ENCODE measurements at places on chromosomes 1 and 21. TPM values are rescaled to one million over a fixed set of nuclear protein-coding genes. Genes with fewer than 3 reads are reported as not detected.

DNA sequence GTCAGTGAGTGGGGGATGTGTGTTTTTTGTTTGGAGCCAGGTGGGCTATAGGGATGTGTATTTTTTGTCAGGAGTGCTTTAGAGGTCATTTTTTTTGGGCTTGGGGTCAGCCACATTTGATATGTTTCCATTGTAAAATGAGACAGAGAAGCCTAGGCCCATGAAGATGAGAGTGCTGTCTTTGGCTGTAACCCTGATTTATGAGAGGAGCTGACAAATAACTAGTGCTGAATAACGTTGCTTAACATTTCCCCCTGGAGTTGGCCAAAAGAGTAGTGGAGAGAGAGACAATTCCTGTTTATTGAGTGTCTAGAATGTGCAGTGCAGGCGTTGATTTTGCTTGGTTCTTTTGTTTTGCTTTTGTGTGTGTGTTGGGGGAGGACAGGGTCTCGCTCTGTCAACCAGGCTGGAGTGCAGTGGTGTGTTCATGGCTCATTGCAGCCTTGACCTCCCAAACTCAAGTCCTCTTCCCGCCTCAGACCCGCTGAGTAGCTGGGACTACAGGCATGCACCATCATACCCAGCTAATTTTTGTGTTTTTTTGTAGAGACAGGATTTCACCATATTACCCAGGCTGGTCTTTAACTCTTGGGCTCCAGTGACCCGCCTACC, 64.7 kb downstream of the S1PR1 start:
- H3K4me3 ChIP-seq: no peak overlapping the region
- H3K4me1 ChIP-seq: peaks cover 8% of the 10 kb centered on the region
- no peaks in the 10 kb centered on the region for H3K36me3 ChIP-seq
- H3K27me3 ChIP-seq: no peaks in the 10 kb centered on the region
- no peak overlapping the region for H3K27ac ChIP-seq
- DNase-seq: no peak

DNA sequence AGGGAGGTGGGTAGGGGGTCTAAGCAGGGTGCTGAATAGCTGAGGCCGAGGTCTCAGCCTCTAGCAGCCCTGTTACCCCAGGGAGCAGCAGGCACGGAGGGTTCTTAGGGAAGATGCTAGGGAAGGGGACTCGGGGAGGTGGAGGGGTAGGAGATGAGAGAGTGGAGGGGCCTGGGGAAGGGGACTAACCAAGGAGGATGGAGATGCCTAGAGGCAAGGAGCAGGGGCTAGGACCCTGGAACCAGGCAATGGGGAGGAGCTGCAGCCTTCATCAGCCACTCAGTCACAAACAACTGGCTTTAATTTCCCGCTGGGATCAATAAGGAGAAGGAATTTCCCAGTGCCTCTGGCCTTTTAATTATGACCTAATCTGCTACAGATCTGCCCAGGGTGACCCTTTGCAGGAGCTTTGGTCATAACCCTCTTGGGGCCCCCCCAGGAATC, 2.9 kb upstream of the CRABP2 start:
- no peak overlapping the region for H3K27ac ChIP-seq
- H3K36me3 ChIP-seq: no peaks in the 10 kb centered on the region
- DNase-seq: no peak
- H3K4me1 ChIP-seq: peaks cover 87% of the 10 kb centered on the region
- no peaks in the 10 kb centered on the region for H3K27me3 ChIP-seq

DNA sequence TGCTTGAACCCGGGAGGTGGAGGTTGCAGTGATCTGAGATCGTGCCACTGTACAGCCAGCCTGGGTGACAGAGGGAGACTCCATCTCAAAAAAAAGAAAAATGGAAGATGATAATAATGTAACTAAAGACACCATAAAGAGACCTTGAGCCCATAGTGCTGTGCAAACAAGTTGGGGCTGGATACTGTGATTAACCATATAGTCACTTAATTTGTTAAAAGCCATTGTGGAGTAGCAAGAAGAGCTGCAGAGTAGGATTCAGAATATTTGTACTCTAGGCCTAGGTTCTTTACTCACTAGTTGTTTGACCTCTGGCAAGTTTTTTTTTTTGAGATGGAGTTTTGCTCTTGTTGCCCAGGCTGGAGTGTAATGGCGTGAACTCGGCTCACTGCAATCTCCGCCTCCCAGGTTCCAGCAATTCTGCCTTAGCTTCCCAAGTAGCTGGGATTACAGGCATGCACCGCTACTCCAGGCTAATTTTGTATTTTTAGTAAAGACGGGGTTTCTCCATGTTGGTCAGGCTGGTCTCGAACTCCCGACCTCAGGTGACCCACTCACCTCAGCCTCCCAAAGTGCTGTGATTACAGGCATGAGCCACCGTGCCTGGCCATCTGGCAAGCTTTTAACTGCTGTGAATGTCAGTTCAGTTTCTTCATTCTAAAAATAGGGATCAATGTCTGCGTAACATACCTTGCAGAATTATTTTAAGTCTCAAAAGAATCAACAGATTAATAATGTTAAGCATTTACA, 12.8 kb downstream of the CAP1 start:
- no peaks in the 10 kb centered on the region for H3K27me3 ChIP-seq
- no peak overlapping the region for H3K4me3 ChIP-seq
- no peak overlapping the region for H3K27ac ChIP-seq

DNA sequence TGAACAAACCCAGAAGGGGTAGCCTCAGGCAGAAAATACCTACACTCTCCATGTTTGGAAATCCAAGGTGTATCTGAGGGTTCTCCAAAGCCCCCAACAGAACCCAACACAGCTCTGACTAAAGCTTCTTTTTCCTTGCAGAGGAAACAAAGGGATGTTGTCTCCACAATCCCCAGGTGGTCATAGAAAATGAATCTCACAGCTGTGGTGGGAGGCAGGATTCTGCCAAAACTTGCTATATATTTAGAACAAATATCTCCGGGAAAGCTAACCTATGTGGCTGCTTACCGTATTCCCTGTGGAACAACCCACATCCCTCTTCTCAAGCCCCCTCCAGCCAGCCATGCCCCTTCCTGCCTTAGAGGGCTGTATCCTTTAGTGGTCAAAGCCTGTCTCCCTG, 406.1 kb downstream of the PRDM2 start:
- no peaks in the 10 kb centered on the region for H3K27me3 ChIP-seq
- H3K4me1 ChIP-seq: no peaks in the 10 kb centered on the region
- no peak overlapping the region for H3K27ac ChIP-seq
- H3K4me3 ChIP-seq: no peak overlapping the region
- no peak for DNase-seq

- no peak overlapping the region for H3K4me3 ChIP-seq
- DNase-seq: no peak
- no peak overlapping the region for H3K27ac ChIP-seq
- no peaks in the 10 kb centered on the region for H3K4me1 ChIP-seq
Measured at GRCh38 chr1:147565189-147565980, 24.1 kb downstream of the BCL9 start.

OR2L3 gene
- total RNA-seq: not detected

SPRR2G gene
- total RNA-seq: not detected
